ENCODE measurements at places on chromosomes 2 and 18.

GRCh38 chr2:180516232-180516631 lies 464.2 kb upstream of the UBE2E3 start:
- DNase-seq = no peak

DNA sequence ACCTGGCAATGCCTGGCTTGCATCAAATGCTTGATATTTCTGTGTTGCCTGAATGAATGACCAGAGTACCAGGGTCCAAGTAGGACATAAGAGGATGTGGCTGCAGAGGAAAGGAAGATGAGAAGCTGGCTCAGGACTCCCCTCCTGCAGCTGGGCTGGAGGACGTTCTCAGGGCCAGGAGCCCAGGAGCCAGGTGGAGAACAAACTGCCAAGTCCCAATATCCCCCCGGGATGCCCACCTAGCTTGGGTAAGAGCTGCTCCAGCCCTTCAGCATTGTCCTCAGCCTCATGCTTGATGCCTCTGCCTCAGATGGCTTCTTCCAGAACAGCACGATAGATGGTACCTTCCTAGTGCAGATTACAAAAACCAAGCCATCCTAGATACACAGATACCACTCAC lies 8.6 kb upstream of the ATP6V1B1 start:
- no peak for DNase-seq

DNA sequence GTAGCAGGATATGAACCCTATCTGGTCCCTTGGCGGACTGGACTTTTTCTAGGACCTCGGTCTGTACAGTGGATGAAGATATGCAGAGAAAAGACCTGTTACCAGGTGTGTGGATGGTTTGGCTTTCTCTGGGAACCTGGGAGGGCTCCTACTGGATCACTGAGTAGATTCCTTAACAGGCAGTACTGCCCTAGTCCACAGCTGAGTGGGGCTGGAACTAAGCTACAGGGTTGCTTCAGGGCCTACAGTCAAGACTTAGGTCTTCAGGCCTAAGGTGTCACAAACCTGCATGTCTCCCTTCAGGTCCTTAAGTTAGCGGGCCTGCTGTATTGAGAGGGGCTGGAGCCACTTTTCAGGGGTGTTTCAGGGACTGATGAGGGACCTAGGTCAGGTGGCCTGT lies 42.9 kb downstream of the ORC4 start:
- no peak for DNase-seq

DNA sequence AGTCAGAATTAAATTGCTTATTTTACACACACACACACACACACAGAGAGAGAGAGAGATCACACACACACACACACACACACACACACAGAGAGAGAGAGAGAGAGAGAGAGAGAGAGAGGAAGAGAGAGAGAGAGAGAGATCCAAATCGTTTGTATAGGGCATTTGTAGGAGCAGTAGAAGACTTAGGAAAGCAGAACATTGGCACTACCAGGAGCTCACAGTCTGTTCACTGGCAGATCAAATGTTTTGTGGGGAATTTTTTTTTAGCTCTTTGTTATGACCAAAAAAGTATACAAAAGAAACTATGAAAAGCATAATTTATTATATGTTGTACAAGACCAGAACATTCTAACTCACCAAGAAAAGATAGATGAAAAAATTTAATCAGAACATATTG lies 81.8 kb downstream of the MBD5 start:
- DNase-seq = no peak

DNA sequence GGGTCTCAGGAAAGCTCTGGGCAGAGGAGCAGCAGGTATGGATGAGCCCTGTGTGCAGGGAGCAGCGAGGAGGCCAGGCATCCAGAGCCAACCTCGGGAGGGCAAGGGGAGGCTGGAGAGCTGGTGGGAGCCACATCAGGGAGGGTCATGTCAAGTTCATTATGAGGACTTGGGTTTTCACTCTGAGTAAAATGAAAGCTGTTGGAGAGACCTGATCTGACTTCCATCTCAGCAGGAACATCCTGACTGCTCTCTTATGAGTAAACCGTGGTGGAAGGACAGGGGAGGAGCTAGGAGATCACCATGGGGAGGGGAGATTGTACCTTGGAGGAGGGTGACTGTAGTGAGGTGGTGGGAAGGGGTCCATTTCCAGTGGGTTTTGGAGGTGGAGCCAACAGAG lies 209.8 kb downstream of the LDLRAD4 start:
- no peak for DNase-seq

DNA sequence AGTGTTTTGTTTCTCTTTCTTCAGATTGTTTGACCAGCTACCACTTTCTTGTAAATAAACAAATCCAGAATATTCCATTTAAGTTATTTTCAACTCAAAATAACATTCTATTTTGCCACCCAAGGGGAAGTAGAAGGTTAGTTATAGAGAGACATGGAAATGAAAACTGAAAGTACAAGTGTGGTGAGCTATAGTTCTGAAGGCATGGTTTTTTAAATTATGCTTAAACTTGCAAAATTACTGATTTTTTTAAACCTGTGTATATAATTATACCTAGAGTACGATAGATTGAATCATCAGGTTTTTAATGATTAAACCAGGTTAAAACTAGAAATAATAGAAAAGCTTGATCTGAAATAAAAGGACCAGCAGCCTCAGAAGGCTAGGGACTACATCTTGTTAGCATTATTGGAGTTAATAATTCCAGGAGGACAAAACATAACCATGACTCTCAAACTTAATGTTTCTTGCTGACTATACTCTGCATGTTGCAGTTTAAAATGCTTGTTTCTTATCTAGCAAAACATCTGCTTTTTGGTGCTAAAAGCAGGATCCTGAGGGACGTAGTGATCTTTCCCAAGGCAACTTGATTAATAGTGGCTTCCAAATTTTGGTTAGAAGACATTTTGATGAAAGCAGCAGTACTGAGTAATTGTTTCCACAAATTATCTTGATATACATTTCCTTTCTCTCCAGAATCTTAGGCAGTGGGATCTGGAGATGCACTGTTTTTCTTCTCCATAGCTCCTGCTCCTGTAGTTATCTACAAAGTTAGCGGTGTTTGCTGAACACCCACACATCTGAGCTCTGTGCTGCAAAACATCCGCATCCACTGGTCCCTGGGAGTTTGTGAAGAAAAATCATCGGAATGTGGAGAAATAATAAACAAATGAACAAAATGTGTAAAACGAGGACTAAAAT lies 327.2 kb upstream of the PKDCC start:
- no peak for DNase-seq

DNA sequence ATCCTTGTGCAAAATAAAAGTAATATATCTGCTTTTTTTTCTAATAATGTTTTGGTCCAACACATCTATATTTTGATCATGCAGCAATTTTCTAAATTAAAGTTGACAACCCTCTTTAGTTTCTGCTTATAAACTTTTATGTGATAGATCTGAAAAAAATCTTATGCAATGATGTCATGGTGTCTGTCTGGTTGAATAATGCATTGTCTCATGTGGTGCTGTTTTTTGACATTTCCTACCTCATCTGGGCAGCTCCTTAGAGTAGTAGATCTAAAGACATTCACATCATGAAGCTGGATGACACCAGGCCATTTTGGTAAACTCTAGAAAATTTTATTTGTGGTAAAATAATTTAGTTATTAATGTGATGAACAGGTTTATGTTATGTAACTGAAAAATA lies 106.8 kb upstream of the FN1 start:
- DNase-seq = no peak

GRCh38 chr2:202871300-202872141 lies at the start of gene ICA1L:
TSS of gene ICA1L (minus strand) at chr2:202871766. CDS start at chr2:202829009, 42,757 bp downstream.
- DNase-seq = peak; percentile 12

- DNase-seq = no peak
Observed at GRCh38 chr2:181140928-181141327, 160.5 kb downstream of the UBE2E3 start.

DNA sequence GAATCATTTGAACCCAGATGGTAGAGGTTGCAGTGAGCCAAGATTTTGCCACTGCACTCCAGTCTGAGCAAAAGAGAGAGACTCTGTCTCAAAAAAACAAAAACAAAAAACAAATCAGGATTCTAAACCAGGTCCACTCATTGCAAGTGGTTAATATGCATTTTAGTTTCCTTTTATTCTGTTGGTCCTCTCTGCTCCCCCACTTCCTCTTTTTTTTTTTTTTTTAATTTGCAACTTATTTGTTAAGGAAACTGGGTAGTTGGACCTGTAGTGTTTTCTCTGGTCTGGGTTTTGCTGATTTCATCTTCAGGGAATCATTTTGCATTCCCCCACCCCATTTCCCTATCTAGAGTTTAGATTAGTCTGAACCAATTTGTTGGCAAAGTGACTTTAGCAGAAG lies 14.0 kb downstream of the FER1L5 start:
- DNase-seq = no peak

GRCh38 chr2:176088048-176088936 lies 4.2 kb upstream of the HOXD13 start:
- no peak for DNase-seq

- DNase-seq = no peak
Observed at GRCh38 chr2:118475622-118476205, 371.7 kb downstream of the EN1 start.

- DNase-seq = no peak
Observed at GRCh38 chr18:36175481-36175880, 11.8 kb upstream of the MOCOS start.

DNA sequence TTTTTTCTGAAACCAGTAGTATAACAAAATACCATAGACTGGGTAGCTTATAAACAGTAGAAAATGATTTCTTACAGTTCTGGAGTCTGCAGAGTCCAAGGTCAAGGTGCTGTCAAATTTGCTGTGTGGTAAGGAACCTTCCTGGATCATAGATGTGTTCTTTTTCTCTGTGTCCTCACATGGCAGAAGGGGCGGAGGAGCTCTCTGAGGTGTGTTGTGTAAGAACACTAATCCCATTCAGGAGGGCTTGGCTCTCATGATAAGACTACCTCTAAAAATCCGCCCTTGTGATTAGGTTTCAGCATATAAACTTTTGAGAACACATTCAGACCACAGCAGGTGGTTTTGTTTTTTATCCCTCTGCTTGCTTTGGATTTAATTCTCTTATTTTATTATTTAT lies 25.7 kb downstream of the ANKRD62 start:
- no peak for DNase-seq

GRCh38 chr2:111900859-111901258 lies 2.5 kb downstream of the MERTK start:
- DNase-seq = no peak

DNA sequence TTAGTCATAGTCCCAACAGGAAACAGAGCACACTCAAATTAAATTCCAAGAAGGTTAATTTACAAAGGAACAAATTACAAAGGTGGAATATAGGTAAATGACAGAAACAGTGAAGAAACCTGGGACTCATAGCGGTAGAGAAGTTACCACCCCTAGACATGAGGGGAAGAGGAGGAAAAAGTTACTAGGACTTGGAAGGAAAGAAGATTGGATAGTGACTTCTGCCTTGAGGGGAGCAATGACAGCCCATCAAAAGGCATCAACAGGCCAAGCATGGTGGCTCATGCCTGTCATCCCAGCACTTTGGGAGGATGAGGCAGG lies 2.4 kb upstream of the PDE11A start:
- DNase-seq = no peak

GRCh38 chr2:17043173-17043572 lies 377.5 kb upstream of the CYRIA start:
- DNase-seq = no peak

- DNase-seq = no peak
Observed at GRCh38 chr2:130303169-130303568, 39.5 kb upstream of the IMP4 start.

DNA sequence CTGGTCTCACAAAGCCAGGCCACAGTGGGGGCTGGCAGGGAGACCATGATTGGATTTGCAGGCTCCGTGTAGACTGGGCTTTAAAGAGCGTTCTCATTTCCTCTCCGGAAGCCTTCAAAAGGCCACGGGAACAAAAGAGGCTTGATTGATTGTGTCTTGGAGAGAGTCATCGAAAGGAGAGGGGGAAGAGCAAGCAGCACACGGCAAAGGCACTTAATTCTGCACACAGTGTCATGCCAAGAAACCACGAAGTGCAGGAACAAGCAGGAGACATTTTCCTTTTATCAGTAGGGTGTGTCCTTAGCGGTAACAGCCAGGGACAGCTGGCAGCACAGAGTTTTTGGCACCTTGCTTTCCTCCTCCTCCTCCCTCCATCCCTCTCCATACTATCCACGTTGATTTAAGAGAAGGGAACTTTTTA lies 47.7 kb downstream of the GLI2 start:
- DNase-seq = no peak

GRCh38 chr18:23146861-23147469 lies 11.7 kb downstream of the CABLES1 start:
- no peak for DNase-seq

DNA sequence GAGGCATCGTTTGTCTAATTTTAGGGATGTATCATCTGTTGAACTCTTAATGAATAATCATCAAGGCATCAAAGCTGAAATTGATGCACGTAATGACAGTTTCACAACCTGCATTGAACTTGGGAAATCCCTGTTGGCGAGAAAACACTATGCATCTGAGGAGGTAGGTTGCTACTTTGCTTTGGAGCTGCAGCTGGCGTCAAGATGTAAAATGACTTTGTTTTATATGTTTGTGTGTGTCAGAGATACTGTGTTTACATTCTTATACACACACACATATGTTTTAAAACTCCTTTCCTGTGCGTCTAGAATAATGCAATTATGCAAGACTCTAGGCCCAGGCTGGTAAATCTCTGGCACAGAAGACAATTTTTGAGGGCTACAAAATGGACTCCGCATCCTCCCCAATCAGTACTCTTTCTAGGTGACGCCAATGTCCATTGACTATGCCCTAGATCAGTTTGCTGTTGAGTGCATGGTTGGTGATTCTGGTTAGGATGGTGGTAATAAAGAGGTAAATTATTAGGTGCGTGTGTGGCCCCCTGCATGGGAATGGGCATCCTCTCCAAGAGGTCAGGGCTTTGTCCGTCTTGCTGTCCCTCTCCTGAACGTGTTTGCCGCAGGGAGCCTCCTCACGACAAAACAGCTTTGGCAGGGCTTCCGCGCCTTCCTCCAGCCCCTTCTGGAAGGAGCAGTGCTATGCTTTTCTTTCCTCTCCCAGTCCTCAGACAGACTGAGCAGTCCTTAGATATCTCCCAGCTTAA lies 68.2 kb upstream of the EML6 start:
- no peak for DNase-seq

DNA sequence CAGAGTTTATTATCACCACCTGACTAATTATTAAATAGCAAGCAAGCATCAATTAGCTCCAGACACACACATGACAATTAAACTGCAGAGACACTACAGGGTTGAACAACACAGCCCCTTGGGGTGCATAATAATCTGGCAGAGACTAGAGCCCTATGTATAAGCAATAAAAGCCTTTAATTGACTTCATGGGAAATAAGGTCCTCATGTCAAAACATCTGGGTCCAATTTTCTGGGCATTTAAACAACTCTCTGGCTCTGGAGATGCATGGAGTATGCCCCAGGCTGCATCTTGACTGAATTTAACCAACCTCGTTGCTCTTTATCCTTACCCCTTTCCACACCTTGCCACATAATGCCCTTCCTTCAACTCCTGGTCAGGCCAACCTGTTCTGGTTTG lies 270.7 kb upstream of the THUMPD2 start:
- DNase-seq = no peak

DNA sequence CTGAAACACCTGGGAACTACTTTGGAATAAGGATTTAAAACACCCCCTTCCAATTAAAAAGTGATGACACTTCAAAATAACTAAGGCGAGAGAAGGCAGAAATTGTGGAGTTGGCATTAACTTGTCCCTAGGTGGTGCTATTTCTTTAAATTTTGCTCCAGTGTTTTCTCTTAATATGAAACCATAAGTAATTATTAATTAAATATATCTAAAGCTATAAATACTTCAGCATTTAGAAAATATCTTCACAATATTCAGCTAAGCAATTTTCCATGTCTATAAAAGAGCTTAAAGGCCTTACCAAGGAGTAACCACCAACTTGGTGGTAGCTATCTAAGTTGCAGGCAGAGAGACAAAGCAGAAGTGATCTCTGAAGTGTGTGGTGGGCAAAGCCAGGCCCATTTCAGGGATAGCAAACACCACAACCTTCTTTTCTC lies 186.8 kb upstream of the PGAP1 start:
- DNase-seq = no peak
